ENCODE measurements at places on chromosomes 2 and 18.

DNA sequence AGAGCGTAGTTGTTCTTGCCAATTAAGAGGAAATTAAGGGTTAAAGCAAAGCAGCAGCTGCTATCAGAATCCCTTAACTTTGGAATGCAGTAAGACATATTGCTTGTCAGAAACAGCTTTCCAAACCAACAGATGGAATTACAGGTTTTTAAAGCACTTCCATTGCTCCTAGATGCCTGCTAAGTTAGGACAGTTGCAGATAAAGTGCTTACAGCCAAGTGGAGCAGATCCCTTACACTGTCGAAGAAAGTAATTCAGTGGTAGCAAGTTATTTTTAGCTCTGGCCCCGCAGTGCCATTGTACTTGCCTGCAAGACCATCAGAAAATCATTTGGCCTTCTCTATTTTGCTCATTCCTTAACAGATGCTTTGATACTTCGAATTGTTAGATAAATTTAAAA, 5.4 kb downstream of the PDK1 start:
- no peak for DNase-seq

- no peak for DNase-seq
Measured at GRCh38 chr2:9735335-9735734, 104.5 kb upstream of the YWHAQ start.

DNA sequence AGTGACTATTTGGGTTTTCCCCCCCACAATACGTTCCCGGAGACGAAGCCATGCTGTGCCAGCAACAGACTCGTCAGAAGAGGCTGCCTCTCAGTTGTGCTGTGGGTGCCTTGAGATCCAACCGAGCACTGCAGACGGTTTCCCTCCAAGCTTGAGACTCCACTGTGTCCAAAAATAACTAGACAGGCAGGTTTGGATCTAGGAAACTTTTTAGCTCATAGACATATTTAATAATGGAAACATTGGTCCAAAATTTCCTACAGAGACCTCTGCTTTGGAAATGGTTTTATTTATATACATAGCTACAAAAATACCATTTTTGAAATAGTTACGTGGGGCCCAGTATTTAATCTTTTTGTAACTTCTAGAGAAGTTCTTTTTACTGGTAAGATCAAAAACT, 63.1 kb upstream of the SPATS2L start:
- no peak for DNase-seq

- no peak for DNase-seq
Measured at GRCh38 chr2:121999264-121999663, 243.8 kb downstream of the TSN start.

GRCh38 chr18:42401131-42401673, 446.2 kb downstream of the PIK3C3 start:
- DNase-seq: no peak

GRCh38 chr2:216713691-216714336, 18.5 kb upstream of the IGFBP5 start:
- DNase-seq: no peak

DNA sequence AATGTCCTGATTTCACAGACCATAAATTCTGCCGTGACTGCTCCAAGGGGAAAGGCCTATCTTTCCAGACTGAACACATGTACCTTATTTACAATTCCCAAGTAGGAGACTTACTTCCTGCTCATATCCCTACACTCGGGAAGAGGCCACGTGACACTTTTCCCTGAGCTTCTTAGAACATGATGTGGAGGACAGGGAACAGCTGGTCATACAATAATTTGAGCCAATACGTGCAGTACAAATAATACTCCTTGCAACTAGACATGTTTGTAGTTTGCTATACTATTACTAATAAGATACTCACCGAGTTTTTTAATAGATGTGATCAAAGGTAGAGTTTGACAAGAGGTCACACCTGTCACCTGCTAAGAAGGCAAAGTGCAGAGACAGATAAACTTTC, 256.4 kb downstream of the SP3 start:
- no peak for DNase-seq

DNA sequence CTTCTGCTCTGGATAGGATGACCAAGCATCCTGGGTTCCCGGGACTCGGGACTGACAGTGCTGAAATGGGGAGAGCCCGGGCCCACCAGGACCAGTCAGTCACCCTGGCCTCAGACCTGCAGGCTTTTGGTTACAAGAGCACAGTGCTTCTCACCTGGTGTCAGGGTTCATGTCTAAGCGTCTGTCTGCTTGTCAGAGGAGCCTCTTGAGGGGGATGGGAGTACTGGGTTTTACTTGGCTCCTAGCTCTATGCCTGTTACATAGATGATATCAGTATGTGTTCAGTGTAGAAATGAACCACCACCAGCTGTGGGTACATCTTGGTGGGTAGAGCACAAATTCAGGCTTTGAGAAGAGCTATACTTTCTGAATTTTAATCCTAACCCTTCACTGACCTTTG, 29.9 kb downstream of the PCARE start:
- no peak for DNase-seq

DNA sequence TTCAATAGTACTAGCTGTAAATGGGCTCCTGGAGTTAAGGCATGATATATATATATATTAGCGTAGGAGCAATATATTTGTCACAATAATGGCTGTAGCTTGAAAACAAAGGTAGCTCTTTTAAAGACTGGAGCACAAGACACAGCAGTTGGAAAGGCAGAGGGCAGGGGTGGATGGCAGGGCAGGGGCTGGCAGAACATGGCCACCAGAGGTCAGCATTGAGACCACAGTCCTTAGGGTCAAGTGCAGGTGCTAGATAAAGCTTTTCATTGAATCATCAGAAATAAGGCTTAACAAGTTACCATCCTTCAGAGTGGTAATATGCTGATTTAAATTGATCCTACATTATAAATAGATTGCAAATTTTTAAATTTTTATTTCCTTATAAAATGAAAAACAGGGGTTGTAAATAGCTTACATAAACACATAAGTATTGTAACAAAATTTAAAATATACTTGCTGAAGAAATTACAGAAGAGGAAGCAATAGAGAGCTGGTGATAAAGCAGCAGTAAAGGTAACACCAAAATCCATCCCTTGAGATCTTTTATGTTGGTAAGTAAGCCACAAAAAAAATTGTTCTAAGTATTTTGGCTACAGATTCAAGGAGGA, 161.2 kb upstream of the PIEZO2 start:
- DNase-seq: no peak

DNA sequence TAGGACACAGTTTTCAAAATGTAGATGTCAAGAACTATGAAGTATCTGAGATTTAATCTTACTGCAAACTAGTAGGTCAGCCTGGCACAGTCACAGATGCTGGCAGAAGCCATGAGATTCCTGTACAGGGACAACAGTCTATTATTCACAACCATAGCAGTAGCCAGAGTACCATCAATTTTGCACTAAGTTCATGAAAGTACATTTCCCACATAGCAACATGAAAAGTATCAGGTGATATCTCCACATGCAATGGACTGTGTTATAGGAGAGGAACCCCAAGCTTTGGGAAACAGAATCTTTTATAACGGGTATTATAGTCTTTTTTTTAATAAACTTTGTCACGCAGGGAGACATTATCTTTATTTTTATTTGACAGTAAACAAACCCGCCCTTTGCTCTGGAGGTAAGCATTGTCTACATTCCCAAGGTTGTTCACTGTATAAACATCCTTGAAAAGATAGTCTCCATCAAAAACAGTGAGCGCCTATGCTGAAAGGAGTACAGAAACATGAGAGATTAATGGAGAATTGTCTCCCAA, 33.4 kb upstream of the DPP4 start:
- no peak for DNase-seq

- DNase-seq: no peak
Measured at GRCh38 chr2:190649798-190650390, 1.0 kb downstream of the NAB1 start.

GRCh38 chr2:1907291-1907690, 163.0 kb upstream of the PXDN start:
- no peak for DNase-seq

DNA sequence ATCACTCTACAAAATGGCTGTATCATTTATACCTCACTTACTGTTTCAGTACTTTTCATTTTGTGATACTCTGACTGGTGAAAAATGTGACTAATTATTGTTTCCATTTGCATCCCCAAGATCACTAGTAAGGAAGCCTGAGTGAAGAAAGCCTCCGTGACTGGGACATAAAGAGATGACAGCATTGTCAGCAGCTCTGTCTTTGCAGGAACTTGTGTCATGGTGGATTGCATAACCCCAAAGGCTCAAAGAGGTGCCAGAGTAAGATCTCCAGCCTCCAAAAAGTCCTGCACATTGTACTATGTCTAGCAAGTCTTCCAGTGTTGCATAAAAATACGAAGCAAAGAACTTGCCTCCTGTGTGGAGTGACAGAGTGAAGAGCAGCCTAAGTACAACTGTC, 187.5 kb upstream of the CRIM1 start:
- DNase-seq: no peak

DNA sequence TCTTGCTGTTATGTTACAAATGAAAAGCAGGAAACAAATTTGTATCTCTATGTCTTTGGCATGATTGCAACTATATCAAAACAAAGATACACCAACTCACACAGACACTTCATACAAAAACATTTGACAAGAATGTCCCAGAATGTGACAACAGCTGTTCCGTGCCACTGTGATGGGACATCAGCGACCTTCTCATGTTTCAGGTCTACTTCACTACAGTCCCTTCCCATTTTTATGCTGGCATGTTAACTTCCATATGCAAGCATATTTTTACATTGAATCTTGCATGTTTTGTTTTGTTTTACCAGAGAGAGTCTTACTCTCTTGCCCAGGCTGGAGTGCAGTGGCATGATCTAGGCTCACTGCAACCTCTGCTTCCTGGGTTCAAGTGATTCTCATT, 71.2 kb downstream of the STK25 start:
- DNase-seq: no peak

GRCh38 chr18:50632895-50633515, 73.1 kb downstream of the MAPK4 start:
- no peak for DNase-seq

GRCh38 chr18:13544953-13545352, 181.4 kb downstream of the FAM210A start:
- no peak for DNase-seq

DNA sequence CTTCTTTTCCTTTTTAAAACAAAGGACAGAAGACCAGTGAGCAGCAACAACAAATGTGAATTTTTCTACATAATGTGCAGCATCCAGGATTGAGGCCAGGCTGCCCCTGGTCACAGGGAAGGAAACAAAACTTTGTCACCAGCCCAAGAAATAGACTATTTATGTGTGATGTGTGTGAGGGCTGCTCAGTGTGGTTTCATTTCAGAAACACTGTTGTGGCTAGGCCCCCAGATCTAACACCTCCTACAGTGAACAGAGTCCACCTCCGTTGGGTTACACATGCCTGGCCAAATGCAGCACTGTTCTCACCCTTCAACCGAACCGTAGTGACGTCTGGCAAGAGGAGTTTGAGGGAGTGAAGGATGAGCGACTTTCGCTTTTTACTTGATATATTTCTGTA, 146.3 kb upstream of the RIOK3 start:
- peak; percentile 25 for DNase-seq

GRCh38 chr2:18369760-18370159, 190.7 kb downstream of the RDH14 start:
- no peak for DNase-seq

GRCh38 chr18:50424877-50425690, 50.2 kb downstream of the SKA1 start:
- no peak for DNase-seq

GRCh38 chr2:231929961-231930592, 3.9 kb upstream of the NPPC start:
- no peak for DNase-seq

GRCh38 chr2:215454519-215455246, 18.8 kb upstream of the FN1 start:
- no peak for DNase-seq

DNA sequence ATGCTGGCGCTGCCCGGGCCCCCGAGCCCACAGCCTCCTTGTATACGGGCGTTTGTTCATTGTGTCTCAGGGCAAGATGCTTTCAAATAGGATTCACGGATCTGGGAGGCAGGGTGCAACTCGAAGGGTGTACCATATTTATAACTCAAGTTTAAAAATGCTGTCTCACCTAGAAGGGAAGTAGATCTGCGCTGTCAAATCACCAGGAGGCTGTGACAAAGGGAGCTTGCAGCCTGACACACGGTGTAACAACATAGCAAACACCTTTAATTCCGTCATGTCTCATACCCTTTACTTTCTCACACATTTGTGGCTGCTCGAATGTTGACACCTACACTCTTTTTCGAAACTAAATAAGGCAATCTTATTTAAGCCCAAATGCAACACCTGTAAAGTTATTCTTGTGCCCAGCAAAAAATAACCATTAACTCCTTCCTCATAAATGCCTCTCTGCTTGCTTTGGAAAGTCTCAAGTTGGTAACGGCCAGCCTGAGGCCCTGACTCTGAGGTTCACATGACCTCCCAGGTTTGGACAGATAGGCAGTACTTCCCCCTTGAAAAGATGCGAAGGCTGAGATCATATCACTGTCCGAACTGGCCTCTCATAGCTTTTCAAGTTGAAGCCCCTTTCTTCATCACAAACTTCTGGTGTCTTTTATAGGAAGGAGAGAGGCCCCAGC, 11.6 kb downstream of the ZEB2 start:
- DNase-seq: no peak

- no peak for DNase-seq
Measured at GRCh38 chr18:44437603-44438002, 243.1 kb upstream of the SETBP1 start.

- no peak for DNase-seq
Measured at GRCh38 chr2:197249381-197250083, 61.0 kb downstream of the ANKRD44 start.

GRCh38 chr2:29597035-29597434, 324.4 kb downstream of the ALK start:
- no peak for DNase-seq

GRCh38 chr2:152122161-152122560, 23.3 kb upstream of the CACNB4 start:
- DNase-seq: no peak

DNA sequence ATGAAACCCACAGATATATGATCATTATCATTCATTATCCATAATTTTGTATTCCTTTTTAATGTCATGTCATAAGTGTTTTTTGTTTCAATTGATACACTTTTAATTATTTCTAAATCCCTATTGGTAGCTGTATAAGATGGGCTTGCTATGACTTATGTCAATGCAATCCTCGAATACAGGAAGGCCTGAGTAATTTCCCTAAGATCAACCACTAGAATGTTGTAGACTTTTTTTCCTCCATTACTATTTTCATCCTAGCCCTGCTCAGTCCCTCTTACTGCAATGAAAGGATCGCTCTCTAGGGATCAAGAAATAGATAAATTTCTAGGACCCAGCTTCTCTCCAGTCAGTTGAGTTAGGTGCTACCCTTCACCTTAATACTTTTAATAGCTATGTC, 186.3 kb downstream of the KCNE4 start:
- DNase-seq: no peak
